ENCODE measurements at places on chromosomes 2 and 18.
A peak's percentile ranks its signal among the peaks of the same experiment; 100 is the strongest.

GRCh38 chr2:40421631-40422297 is 30.1 kb downstream of the SLC8A1 start:
- H3K27me3 ChIP-seq: no peaks in the 10 kb centered on the region
- H3K4me3 ChIP-seq: no peak overlapping the region
- no peaks in the 10 kb centered on the region for H3K4me1 ChIP-seq

DNA sequence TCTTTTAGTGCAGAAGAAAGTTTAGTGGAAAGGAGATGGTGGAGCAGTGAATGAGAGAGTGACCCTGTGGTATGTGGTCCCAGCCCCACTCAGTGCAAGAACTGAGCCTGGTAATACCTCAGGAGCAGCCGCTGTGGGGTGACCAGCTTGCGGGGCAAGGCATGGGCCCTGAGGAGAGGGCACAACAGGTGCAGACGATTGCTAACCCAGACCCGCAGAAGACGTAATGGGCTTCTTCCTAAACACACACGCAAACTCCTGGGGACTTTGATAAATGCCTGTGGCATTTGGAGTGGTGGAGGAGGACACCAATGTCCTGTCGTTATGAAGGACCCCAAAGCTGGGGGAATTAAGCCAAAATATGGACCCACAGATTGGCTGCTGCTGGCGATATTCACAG is 78.7 kb downstream of the GFPT1 start:
- no peak for DNase-seq
- H3K4me3 ChIP-seq: no peak overlapping the region
- H3K27ac ChIP-seq: no peak overlapping the region
- peaks cover 39% of the 10 kb centered on the region for H3K4me1 ChIP-seq
- no peaks in the 10 kb centered on the region for H3K36me3 ChIP-seq
- no peaks in the 10 kb centered on the region for H3K27me3 ChIP-seq

DNA sequence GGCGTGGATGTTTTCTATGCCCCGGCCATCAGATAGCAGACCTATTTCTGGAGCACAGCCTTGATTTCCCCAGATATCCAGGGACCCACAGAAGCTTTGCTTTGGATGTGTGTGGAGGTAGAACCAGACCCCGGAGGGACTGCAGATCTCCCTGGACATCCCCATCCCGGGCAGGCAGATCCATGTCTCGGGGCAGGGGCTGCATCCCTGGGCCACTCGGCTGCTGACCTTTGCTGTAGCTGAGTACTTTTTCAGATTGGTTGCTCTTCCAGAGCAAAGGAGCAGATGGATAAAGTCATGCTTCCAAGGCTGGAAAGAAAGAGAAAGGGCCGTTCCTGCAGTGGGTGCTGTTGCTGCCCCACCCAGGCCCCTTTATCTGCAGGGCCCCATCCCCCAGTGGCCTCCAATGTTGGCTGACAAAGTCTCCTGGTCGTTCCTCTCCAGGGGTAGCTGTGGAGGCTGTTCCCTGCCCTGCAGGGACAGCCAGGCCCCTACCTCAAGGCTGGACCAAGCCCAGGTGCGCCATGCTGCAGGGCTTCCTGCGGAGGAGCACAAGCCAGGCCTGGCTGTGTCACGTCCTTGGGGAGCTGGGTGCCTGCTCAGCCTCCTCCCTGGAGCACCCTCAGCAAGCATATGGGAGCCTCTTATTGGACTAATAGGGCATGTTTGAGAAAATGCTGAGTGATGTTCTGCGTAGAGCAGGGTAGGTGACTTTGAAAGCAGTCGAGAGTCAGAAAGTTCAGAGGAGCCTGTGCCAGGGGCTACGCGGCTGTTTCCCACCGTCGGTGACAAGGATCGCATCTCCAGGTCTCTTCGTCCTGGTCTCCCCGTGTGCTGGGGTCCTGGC is 68.4 kb downstream of the TPO start:
- H3K27me3 ChIP-seq: no peaks in the 10 kb centered on the region
- peak; percentile 51 for DNase-seq
- no peaks in the 10 kb centered on the region for H3K36me3 ChIP-seq
- no peak overlapping the region for H3K27ac ChIP-seq
- no peaks in the 10 kb centered on the region for H3K4me1 ChIP-seq
- H3K4me3 ChIP-seq: no peak overlapping the region

GRCh38 chr2:114442510-114442909 is at the start of gene DPP10:
DPP10 (plus strand) TSS chr2:114442641.
- no peak within 1 kb of the TSS for H3K4me3 ChIP-seq
- no peak within 1 kb of the TSS for H3K27ac ChIP-seq
- DNase-seq: no peak
- no peaks in the 10 kb centered on the region for H3K36me3 ChIP-seq
- H3K27me3 ChIP-seq: no peaks in the 10 kb centered on the region
- H3K4me1 ChIP-seq: no peaks in the 10 kb centered on the region

- no peak for DNase-seq
- peak overlapping the region; percentile 96 for H3K27ac ChIP-seq
- H3K4me3 ChIP-seq: peak overlapping the region; percentile 26
- peaks cover 14% of the 10 kb centered on the region for H3K4me1 ChIP-seq
- H3K27me3 ChIP-seq: no peaks in the 10 kb centered on the region
- H3K36me3 ChIP-seq: no peaks in the 10 kb centered on the region
Measured at GRCh38 chr2:44167311-44167907, 1.3 kb upstream of the PPM1B start.
